H1 (cell line): ENCODE measurements at places on chromosomes 2 and 18. TPM values are rescaled to one million over a fixed set of nuclear protein-coding genes. Genes with fewer than 3 reads are reported as not detected.

MCFD2 gene
- 29.2 and 35.2 TPM in 2 replicates for polyA plus RNA-seq

DNA sequence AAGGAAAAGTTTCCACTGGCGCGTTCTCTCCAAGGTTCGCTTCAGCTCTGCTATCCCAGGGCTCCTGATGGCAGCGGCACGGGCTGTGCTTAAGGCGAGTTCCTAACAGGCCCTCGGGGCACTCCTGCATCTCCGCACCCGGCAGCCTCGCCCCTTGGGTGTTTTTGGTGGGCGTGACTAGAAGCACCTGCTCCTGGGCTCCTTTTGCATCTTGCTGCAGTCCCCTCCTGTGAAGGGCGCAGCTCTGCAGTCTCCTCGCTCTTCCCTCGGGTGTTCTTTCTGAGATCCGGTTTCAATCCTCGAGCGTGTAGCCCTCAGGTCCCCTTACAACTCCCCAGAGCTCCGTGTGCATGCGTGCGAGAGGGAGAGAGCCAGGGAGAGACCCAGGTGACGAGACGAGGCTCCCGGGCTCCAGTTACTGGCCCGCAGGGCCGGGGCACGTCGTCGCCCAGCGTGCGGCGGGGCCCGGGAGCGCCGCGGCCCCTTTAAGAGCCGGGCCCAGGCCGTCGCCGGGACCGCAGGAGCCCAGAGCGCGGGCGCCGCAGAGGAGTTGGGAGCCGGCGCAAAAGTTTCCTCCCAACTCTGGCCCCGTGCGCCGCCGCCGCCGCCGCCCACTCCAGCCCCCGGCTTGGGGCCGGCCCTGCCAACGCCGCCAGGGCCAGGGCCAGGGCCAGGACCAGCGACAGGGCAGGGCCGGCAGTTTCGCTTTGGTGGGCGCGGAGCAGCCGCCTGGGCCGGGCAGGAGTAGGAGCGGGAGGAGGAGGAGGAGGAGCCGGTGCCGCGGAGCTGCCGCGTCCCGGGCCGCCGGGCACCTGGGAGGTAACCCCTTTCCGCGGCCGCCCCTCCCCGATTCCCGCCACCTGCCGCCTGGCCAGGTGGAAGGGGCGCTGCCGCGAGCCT lies at the start of gene PARD3B:
TSS of gene PARD3B (plus strand) at position 515 of the 900 bp plus-strand sequence. CDS start 525 bp downstream, outside the sequence.
- DNase-seq, result no peak

DNA sequence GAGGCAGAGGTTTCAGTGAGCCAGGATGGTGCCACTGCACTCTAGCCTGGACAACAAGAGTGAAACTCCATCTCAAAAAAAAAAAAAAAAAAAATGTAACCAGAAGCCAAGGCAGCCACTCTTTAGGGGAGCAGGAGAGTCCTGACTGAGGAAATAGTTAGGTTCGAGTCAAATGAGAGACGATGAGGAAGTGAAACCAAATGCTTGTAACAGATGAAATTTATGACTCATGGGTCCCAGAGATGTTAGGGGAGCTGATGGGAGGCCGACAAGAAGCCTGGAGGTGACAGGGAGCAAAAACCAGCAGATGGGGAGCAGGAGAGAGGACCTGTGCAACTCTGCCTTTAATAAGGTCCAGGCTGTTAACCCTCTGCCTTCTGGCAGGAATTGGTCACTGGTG lies 756.1 kb upstream of the DDX18 start:
- DNase-seq, result no peak

- DNase-seq, result no peak
These were observed 40.3 kb downstream of the METTL8 start for GRCh38 chr2:171393487-171393886.

AQP12B gene
- not detected in 2 replicates for polyA plus RNA-seq

C1QL2 gene
- 0.80 and 1.3 TPM in 2 replicates for polyA plus RNA-seq

- DNase-seq, result no peak
These were observed 109.8 kb downstream of the EN1 start for GRCh38 chr2:118737684-118738083.

DNA sequence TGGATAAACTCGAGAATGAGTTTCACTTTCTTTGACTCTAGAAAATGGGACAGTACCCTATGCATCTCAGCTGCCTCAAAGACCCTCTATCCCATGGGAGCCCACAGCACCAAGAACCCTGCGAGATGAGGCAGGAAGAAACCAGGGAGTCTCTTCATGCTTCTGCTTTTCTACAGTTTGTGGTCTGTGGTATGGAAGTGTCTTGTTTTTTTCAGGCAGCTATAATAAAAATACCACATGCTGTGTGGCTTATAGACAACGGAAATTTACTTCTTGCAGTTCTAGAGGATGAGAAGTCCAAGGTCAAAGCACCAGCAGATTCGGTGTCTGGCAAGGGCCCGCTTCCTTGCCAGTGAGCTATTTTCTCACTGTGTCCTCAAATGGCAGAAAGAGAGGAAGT lies 257.9 kb downstream of the SUCLG1 start:
- no peak for DNase-seq

CCDC102B gene
- polyA plus RNA-seq, result 0.71 and 1.1 TPM in 2 replicates
